ENCODE measurements at places on chromosomes 11 and 22.

DNA sequence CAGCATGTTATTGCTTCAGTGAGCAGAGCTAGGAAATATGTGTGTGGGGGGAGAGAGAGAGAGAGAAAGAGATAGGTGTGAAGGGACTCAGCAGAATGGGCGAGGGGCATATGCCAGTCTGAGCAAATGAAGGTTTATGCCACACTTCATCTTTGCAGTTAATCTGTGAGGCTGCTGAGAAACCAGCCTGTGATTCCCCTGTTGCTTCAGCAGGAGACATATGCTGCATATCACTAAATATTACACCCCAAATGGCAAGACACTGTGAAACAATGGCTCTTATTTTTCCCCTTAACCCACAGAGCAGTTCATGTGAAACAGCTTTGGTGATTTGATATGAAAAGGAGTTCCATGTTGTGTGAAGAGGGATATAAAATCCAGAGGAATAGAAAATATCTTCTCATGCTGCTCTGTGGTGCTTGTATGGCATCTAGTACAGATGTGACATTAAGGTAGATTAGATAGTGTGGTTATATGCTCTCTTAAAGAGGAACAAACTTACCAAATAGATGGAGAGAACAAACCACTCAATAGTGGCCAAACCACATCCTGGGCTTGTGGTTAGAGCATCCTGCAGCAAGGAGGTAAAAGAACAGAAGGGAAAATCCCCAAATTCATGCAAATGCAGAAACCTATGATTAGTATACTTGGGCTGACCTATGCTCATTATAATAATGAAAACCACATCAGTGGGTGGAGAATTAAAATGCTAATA is 864.2 kb downstream of the FAM181B start:
- peak; percentile 99 for DNase-seq

DNA sequence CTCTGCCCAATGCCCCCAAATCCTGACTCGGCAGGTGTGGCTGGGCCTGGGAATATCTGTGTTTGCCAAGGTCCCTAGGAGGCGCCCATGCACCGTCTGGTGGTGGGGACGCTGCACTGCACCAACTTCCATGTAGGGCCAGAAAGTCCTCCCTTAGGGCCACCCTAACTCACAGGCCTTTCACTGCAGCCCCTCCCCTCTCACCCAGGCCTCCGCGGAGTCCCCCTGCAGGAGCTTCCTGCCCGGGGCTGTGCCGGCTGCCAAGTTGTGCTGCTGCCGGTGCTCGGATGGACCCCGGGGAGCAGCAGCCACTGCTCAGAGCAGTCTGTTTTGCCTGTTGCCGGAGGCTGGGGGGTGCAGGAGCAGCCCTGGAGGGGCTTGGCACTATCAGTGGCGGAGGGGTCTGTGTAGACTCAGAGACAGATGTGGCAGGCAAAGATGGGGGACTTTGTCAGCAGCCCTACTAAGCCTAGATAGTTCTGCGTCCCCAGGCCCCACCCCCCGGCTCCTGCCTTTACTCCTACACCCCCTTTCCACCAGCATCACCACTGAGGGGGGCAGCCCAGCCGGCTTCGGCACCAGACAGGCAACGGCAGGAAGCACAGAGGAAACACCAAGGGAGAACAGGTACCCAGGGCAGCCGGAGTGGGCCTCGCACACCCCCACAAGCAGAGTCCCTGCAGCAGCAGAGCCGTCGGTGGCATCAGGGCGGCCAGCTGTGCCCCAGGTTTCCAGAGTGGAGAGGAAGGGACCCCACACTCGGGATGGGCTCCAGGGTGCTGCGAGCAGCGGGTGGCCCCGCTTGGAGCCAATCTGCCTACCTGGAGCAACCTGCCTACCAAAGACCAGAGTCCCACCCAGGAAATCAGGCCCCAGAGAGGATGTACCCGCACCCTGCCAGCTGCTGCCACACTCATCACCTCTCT is 124.3 kb downstream of the TRIM29 start:
- peak; percentile 40 for DNase-seq

DNA sequence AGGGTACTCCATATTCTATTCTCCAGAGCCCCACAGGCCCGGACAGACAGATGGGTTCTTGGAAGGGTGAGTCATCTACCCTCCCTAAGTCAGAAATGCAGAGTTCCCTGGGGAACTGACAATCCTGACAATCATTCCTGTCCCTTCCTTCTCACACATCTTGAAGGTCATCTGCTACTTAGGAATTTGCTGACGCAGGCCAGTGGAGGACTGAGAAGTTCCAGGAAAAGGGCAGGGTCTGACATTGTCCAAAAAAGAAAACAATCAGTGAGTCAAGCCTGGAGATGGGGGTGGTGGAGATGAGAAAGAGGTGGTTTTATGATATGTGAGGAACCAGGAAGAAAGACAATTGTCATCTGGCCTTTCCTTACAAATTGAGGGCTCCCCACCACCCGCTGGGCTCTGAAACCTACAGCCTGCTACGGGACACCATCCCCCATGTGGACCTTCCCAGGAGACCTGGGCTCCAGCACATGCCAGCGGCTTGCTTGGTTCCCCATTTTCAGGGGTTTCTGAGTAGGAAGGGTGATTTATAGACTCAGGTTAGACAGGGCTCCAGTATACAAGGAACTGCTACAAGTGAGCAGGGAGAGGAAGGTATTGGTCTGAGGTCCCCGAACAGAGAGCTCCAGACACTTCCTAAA is 12.9 kb downstream of the CD59 start:
- no peak for DNase-seq

- peak; percentile 83 for DNase-seq
Measured at GRCh38 chr11:61083601-61084147, 18.6 kb upstream of the CD5 start.

DNA sequence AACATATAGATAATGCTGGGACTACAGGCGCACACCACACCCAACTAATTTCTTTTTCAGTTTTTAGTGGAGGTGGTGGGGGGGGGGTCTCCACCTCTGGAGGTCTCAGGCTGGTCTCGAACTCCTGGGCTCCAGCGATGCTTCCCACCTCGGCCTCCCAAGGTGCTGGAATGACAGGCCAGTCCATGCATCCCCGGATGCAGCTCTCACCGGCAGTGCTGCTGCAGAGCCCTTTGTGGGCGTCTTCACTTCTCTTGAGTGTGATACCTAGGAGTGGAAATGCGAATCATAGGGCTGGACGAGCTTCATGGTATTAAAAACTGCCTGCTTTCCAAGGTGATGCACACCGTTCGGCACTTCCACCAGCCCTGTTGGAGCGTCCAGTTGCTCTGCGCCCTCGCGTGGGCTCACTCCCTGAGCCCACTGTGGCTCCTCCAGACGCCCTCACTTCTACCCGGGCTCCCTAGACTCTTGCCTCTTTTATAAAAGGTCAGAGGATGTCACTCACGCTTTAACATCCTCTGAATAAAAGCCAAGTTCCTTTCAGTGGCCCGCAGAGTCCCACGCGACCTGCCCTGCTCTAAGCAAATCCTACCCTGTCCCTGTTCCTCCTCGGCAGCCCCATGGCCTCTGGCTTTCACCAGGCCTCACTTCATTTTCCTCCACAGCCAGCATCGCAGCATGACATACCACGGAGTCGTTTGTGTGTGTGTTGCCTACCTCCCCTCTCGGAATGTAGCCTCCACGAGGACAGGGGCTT is 837 bp upstream of the BID start:
- DNase-seq: peak; percentile 59

DNA sequence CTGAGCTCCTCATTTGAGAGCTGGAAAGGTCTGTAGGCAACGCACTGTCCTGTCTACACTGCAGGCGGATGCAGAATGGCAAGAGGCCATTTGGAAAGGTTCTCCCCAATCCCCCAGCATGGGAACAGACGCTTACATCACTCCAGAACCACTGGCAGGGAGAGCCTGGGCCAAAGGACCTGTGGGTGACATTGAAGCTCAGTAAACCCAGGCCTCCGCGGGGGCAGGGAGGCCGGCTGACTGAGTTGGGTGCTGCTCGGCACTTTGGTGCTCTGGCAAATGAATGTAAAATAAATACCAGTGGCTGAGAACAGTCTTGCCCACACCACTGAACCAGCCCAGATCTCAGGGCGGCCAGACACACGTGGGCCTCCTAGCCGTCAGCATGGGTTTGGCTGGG is 22.4 kb downstream of the TOM1 start:
- DNase-seq: no peak

GRCh38 chr11:113496026-113496651 is 20.9 kb upstream of the DRD2 start:
- no peak for DNase-seq

GRCh38 chr22:33300165-33300564 is 242.0 kb upstream of the SYN3 start:
- DNase-seq: no peak

- no peak for DNase-seq
Measured at GRCh38 chr22:41531715-41532477, 12.4 kb downstream of the POLR3H start.

DNA sequence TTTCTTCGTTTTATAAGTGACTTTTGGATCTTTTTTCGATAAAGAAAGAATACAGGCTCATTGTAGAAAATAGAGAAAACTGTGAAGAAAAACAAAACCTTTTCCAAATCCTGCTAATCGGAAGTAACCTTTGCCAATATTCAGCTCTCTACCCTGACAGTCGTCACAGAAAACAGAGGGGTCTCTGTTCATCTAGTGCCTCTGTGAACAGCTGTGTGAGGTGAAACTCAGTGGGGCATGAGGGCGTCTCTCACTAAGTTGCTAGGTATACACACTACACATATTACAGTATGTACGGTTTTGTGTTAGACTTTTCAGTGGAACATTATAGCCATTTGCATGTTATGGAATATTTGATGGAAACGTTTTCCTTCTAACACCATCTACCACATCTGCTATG is 39.4 kb downstream of the DHCR7 start:
- no peak for DNase-seq

GRCh38 chr11:93249459-93250220 is 51.8 kb upstream of the SLC36A4 start:
- DNase-seq: no peak

- no peak for DNase-seq
Measured at GRCh38 chr11:60774726-60775125, 10.4 kb upstream of the MS4A10 start.

DNA sequence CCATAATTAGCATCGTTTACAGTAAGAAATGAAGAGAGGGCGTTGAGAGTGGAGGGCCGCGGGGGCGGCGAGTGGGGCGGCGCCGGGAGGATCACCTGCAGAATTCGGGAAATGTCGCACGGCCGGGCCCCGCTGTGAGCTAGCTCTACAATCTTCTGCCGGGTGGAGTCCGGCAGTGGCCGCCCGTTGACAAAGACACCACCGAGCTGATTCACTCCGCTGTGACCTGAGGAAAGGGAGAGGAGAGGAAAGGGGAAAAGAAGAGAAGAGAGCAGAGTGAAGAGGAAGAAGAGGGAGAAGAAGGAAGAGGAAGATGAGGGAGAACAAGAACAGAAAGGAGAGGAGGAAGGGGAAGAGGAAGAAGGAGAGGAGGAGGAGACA is 8.5 kb downstream of the PAX6 start:
- DNase-seq: no peak

- DNase-seq: peak; percentile 30
Measured at GRCh38 chr22:20430101-20430719, 7.4 kb downstream of the SCARF2 start.

DNA sequence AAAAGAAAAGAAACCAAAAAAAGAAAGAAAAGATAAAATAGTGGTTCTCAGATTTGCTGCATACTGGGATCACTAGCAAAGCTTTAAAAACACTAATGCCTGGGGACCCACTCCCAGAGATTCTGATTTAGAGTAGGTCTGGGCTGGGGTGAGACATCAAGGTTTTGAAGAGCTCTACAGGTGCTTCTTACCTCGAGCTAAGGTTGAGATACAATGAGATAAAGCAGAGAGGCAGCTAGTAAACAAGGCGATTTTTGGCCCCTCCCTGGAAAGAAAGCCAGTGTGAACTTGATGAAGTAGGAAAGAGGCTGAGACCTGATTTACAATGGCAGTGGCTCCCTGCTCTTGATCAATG is 327.6 kb upstream of the CCDC90B start:
- DNase-seq: no peak

DNA sequence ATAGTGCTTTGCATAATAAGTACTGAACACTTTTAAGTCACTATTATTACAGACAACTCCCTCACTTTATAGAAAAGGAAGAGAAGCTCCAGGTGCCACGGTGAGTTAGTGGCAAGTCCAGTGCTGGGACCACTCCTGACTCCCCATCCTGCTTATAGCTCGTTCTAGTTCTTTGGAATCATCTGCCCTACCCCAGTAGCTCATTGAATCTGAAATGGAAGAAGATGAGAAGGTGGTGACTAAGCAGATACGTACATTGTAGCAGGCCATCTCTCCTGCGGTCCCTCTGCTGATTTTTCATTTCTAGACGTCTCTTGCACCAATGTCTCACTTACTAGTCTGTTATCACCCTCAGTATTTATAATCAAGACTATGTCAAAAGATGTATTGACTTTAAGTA is 21.6 kb downstream of the MMP20 start:
- DNase-seq: no peak

DNA sequence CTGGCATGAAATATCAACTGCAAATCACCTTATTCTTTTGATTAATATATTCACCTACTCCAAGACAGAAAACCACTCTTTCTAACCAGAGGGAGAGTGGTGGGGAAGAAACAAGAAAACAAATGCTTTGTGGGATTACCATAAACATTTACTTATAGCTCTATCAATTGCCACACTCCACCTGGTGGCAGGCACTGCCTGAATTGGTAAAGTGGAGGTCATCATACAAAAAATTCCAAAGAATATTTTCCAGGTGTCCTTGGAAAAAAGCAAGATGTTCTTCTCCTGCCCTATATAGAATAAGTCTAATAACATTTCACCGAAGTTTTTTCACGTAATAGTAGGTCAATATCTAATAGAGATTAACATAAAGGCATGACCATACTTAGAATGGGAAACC is 45.3 kb downstream of the PHF21A start:
- DNase-seq: no peak

DNA sequence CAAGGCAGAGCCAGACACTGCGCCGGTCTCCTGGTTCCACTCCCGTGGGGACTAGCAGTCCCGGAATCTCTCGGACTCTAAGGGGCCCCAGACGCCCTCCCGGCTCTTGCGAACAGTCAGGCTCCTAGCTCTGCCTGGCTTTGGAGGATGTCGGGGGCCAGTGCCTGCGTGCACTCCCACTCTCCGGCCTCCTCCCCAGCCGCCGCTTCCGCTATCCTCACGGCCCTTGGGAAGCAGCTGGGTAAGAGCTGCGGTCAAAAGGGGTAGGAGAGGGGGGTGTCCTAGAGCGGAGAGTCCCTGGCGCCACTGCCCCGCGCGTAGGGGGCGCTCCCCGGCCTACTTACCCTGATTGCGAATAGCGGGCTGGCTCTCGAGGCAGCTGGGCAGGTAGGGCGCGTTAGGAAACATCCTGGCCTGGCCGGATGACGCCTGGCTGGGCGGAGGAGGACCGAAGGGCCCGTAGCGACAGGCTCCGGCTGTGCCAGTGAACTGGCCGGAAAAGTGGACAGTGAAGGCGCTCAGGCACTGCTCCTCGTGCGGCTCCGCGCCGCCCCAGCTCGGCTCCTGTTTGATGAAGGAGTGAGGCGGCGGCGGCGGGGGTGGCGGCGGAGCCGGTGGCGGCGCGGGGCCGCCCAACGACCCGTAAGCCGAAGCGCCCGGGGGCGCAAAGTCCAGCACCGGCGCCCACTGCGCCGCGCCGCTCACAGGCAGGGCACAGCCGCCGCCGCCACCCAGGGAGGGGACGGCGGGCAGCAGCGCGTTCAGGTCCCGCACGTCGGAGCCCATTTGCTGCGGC is 785 bp downstream of the WT1 start:
- DNase-seq: no peak

Data from activated CD8-positive, alpha-beta T cell treated with anti-CD3 and anti-CD28 coated beads for 36 hours (primary cell).